Small intestine (tissue), 16 donors: ENCODE measurements at places on chromosomes 4 and X. TPM values are rescaled to one million over a fixed set of nuclear protein-coding genes. Genes with fewer than 3 reads are reported as not detected.

Gene JCHAIN
- polyA plus RNA-seq = 42.3 TPM

Gene PLAC1
- not detected for polyA plus RNA-seq

Gene NSUN7
- polyA plus RNA-seq = 5.5 TPM

Gene TGIF2LX
- not detected for polyA plus RNA-seq

Gene C1QTNF7
- polyA plus RNA-seq = 0.84 TPM

Gene XG
- polyA plus RNA-seq = not detected

Gene DRP2
- not detected for polyA plus RNA-seq

Gene VCX
- polyA plus RNA-seq = not detected

Gene TMEM35A
- polyA plus RNA-seq = 1.3 TPM

Gene CT45A1
- polyA plus RNA-seq = not detected

Gene PCDH11X
- polyA plus RNA-seq = not detected

Gene NR0B1
- polyA plus RNA-seq = 0.18 TPM

Gene ATP2B3
- not detected for polyA plus RNA-seq

Gene SFRP2
- not detected for polyA plus RNA-seq

Gene GAK
- 463 TPM for polyA plus RNA-seq

Gene GAGE12J
- not detected for polyA plus RNA-seq

Gene MAGEA12
- polyA plus RNA-seq = not detected
